ENCODE measurements at places on chromosomes 12 and 14.

DNA sequence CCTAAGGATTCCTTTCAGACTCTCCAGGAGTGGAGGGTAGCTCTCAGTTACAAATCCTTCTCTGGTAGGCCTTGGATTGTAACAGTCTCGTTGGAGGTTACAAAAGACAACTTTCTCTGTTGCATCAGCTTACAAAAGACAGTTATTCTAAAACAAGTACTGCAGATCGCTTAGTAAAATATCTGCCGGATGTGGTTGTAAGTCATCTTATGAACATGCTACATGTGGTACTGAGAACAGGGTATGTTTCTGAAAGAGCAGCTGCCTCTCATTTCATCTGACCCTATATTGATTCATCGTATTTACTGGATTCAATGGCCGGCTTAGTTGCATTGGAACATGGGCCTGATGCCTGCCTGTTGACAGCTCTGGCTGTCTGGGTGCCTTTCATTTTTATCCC is 157.4 kb downstream of the PTCSC3 start:
- DNase-seq, result no peak

- no peak for DNase-seq
Measured at GRCh38 chr12:63129927-63130326, 21.1 kb downstream of the AVPR1A start.

DNA sequence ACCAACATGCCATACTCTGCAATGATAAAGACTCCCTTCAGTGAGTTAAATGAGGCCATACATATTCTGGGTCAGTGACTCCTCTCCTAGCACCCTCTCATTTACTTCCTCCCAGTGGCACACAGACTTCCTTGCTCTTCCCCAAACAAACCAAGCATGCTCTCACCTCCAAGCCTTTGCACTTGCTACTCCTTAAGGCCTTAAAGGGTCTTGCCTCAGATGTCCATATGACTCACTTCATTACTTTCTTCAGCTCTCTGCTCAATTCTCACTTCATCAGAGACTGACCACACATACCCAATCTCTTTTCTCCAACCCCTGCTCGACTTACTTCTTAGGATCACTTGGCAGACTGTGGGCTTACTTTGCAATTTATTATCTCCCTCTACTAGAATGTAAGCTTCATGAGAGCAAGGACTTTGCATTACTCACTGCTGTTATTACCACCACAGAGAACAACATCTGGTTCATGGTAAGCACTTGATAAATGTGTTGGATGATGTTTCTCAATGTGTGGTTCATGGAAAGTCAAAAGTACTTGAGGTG is 22.8 kb downstream of the DDX24 start:
- DNase-seq, result no peak

- DNase-seq, result peak; percentile 77
Measured at GRCh38 chr14:103576371-103577024, 13.7 kb downstream of the COA8 start.

DNA sequence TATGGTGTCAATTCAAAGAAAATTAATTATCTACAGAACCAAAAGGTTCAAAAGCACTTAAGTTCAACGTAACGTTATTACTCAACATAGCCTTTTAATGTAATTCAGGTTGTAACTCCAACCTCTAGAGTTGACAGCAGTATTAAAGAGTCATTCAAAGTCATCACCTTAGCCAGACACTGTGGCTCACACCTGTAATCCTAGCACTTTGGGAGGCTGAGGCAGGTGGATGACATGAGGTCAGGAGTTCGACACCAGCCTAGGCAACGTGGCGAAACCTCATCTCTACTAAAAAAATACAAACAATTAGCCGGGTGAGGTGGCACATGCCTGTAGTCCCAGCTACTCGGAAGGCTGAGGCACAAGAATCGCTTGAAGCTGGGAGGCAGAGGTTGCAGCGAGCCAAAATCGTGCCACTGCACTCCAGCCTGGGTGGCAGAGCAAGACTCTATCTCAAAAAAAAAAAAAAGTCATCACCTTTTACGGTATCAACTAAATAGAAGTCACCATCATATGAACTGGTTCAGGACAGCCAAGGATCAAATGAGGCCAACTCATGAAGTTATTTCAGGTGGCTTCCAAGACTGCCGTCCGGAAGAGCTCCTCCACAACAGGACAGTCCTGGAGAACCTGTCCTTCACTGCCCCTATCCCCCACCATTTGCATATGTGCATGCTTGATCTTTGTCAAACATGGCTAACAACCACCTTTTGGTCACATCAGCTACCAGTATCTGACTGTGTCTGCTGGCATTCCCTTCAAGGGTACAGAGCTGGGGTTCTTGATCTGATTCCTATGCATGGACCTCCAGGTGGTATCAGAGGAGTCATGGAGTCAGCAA is 4.2 kb downstream of the PPTC7 start:
- no peak for DNase-seq

- DNase-seq, result no peak
Measured at GRCh38 chr14:65291531-65291930, 121.0 kb upstream of the FUT8 start.

- DNase-seq, result no peak
Measured at GRCh38 chr12:39451977-39452376, 9.1 kb upstream of the KIF21A start.

- DNase-seq, result no peak
Measured at GRCh38 chr14:29454026-29454693, 473.5 kb downstream of the PRKD1 start.

- DNase-seq, result no peak
Measured at GRCh38 chr14:104289507-104289906, 151.1 kb downstream of the KIF26A start.

GRCh38 chr12:5247144-5247543 is 184.8 kb upstream of the NTF3 start:
- DNase-seq, result no peak

DNA sequence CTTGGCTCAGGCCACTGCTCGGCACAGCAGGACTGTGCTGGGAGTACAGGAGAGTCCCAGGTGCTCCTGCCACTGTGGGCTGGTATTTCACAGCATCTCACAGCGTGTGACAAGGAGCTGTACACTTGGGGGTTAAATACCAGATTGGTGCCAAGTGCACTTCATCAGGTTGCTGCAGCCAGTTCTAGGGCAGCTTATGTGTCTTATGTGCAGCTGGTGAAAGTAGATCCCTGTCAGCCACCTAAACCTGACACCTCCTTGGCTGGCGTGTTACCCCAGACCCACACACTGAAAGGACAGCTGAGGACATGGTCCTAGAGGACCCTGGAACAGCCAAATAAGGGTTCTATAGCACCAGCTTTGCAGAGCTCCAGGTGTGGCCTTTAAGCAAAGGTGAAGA is 18.9 kb downstream of the PLEKHH1 start:
- DNase-seq, result no peak

GRCh38 chr14:92774572-92774971 is 19.5 kb upstream of the GOLGA5 start:
- DNase-seq, result no peak

- no peak for DNase-seq
Measured at GRCh38 chr14:57863471-57863870, 2.4 kb downstream of the SLC35F4 start.

Data from hypothalamus (tissue), 51 donors.